ENCODE measurements at places on chromosomes 11 and 22.

DNA sequence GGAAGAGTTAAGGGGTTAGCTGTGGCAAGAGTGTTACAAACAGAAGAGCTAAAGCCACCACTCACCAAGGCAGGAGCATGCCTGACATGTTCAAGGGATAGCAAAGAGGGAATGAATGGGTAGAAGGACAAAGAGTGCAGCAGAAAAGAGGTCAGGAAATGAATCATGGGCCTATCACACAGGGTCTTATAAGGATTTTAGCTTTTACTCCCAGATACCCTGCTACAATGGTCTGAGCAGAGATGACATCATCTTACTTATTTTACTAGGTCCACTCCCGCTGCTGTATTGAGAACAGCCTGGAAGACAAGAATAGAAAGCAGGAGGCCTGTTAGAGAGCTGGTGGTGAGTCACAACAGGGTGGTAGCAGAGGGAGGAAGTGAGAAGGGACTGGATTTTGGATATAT lies 9.8 kb downstream of the TRAF6 start:
- DNase-seq, result peak; percentile 56

- DNase-seq, result no peak
Observed at GRCh38 chr11:34238966-34239365, 118.8 kb downstream of the ABTB2 start.

- DNase-seq, result no peak
Observed at GRCh38 chr22:29596408-29596807, 7.0 kb upstream of the NF2 start.

DNA sequence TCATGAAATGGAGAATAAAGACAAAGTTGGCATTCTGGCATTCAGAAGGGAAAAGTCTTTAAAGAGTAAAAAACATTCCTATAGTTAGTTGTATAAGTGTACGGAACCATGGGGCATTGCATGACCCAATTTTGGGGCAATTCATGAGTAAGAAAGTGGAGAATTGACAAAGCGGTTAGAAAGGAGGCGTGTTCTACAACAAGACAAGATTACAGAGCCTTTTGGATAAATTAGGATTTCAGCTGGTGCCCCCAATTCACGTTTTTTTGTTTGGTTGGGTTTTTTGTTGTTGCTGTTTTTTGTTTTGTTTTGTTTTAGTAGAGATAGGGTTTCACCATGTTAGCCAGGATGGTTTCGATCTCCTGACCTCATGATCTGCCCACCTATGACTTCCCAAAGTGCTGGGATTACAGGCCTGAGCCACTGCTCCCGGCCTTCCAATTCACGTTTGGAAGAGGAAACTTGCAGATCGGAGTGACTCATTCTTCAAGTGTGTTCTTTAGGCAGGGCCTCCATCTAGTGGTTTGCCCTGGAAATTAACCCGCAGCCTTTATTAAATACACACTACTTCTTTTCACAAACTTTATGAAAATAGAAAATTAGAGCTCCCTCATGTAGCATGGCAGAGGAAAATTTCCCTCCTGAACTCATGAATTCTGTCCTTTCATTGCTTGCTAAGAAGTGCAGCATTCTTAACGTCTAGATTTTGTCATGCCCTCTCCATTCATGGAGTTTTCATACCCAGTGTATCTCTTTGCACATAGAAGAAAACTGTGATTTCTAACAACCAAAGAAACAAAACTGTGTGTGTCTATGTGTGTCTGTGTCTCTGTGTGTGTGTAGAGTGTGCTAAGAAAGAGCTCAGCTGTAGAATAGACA lies 118.1 kb downstream of the BBOX1 start:
- DNase-seq, result peak; percentile 19

GRCh38 chr22:23353004-23353403 lies 172.7 kb downstream of the BCR start:
- DNase-seq, result no peak

DNA sequence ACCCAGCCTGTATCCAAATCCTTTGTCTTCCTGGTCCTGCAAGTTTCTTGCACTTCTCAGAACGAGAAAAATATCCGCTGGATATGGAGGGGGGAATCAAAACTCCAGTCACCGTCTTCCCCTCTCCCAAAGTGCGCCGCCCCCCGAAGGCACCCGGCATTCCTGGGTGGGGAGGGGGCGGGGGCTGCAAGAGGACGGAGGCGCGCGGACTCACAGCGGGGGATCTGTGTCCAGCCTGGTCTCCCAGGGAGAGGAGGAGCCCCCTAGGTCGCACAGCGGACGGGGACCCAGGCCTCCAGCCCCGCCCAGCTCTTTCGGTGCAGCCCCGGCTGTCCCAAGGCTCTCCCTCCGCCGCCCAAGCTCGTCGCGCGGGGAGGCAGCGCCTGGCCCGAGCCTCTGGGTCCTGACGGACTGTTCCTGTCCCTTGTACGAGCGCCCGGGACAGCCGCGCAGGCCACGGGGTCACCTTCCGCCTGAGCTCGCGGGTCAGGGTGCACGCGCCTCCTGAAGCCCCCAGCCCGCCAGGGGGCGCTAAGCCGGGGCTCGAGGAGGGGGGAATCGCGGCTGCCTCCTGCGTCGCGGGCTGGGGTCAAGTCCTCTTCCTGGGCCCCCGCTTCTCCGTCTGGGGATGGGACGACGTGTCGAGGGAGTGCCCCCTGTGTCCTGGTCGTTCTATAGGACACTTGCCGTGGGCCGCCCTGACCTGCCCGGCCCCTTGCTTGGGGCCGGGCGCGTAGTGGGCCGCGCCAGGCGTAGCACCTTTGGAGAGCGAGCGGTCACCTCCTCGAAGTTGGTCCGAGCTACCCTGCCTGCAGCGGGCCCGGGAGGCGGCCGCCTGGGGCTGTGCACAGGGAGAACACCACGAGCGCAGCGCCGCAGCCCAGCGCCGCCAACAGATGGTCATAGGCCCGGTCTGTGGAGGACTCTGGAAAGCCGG lies 2.4 kb upstream of the WNT11 start:
- DNase-seq, result peak; percentile 87

DNA sequence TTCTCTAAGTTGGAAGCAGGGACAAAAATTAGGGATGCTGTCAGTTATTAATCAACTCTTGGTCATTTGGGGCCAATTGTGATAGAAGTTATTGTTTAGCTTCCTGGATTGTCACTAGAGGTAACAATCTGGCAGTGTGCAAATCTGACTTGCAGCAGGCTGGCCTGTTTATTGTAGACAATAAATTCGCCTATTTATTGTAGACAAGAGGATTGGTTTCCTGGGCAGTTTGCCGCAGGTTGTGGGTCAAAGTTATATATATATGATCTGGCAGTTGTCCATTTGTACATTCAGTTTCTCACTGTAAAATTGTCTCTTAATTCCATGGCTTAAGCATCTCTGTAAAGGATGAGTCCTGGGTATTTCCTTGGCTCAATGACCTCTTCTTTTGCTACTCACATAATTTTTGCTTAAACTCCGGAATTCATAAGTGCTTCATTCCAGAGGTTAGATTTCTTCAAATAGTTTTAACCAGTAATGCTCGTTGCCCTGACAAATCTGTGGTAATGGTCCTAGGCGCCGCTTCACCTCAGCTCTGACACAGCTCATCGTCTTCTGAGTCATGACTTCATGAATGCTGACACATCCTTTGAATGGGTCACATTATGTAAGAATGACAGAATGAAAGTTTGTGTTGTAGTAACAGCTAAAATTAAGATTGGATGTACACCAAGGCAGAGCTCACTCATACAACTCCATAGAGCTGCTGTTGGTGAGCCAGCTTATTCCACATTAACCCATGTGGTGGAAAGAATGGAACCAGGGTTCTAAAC lies 7.8 kb upstream of the MMP3 start:
- no peak for DNase-seq

DNA sequence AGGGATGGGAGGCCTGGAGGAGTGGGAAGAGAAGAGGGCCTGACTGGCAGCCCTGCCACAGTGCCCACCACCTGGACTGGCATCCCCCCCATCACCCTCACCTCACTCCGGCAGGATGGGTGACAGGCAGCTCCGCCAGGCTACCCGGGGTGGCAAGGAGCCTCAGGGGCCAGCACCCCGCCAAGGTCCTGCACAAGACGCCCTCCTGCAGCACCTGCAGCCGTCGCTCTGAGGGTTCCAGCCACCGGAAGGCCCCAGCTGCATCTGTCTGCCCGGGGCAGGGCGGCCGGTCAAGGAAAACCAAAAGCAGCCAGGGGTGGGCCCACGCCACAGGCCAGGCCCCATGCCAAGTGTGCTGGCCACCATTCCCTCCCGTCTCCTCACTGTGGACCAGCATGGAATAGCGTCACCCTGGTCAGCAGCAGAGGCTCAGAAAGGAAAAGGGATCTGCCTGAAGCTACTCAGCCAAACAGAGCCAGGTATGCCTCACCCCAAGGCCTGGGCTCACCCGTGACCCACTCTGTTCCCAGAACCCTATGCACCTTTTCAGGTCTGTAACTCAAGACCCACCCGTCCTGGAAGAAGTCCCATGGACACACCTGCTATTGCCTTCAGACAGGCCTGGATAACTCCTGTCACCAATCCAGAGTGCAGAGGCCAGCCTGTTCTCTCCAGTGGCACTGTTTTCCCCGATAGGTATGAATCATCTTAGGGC lies 7.0 kb downstream of the RHBDD3 start:
- no peak for DNase-seq

- DNase-seq, result no peak
Observed at GRCh38 chr11:6627762-6628241, 8.6 kb upstream of the TPP1 start.

GRCh38 chr11:115931548-115932083 lies 427.4 kb upstream of the CADM1 start:
- DNase-seq, result peak; percentile 61

- DNase-seq, result no peak
Observed at GRCh38 chr22:29722151-29722550, 2.3 kb downstream of the CABP7 start.

GRCh38 chr22:46290121-46290842 lies 6.4 kb upstream of the GTSE1 start:
- no peak for DNase-seq

DNA sequence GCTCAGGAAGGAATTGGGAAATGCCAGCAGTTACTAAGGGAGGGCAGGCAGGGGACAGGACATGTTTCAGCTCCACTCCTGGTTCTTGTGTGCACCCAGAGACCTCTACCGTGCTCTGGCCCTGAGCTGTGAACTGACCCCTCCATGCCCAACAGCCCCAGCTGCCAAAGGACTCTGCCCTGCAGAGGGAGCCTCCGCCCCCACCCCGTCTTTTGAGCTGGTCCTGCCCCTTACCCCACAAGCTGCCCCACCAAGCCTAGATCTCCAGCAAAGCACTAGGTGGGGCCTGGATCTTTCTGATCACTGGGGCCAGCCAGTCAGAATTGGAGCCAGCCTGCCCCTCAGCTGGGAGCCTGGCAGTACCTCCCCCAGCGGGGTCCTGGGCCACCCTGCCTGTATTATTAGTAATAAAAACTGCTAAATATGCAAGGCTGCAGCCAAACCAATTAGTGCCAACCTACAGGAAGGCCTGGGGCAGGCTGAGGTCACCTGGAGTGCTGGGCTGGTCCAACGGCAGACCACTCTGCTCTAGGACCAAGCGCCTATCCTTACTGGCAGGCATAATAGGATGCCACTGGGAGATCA lies 23.9 kb upstream of the DRICH1 start:
- no peak for DNase-seq

DNA sequence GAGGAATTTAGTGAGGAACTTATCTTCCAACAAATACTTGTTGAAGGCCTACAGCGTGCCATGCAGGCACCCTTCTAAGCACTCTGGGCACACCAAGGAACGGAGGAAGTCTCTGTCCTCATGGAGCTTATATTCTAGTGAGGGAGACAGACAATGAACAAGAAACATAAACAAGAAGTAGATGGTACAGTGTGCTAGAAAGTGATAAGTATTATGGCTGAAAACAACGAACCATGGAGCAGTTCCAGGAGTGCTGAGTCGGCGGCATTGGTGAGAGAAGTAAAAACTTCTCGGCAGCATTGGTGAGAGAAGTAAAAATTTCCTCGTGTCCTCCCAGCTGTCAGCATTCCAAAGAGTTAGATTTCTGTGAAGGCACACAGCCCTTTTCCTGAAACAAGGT lies 53.2 kb downstream of the FAM76B start:
- DNase-seq, result no peak

GRCh38 chr22:43847376-43848289 lies 14.7 kb downstream of the SULT4A1 start:
- no peak for DNase-seq

- no peak for DNase-seq
Observed at GRCh38 chr11:59643390-59643789, 25.4 kb downstream of the PATL1 start.

DNA sequence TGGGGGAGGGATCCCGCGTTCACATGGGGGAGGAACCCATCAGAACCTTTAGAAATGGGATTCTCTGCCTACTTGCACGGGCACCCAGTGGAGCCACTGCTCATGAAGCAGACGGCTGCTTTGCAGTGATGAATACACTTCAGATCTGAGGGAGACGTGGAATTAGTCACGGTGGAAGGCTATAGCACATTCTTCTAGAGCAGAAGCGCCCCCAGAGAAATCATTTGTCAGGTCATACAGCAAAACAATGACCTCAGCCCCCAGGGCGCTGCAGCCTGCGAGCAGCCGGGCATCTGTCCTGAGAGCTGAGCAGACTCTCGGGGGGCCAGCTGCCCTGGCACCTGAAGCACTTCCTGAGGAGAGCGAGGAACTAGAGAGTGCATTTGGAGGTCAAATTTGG lies 12.7 kb downstream of the TP53AIP1 start:
- DNase-seq, result no peak

GRCh38 chr11:123381817-123382554 lies 48.1 kb upstream of the GRAMD1B start:
- DNase-seq, result no peak

GRCh38 chr22:42313804-42314581 lies 43.5 kb upstream of the TCF20 start:
- peak; percentile 37 for DNase-seq

GRCh38 chr22:20205464-20205963 lies 54.7 kb upstream of the CCDC188 start:
- DNase-seq, result no peak

DNA sequence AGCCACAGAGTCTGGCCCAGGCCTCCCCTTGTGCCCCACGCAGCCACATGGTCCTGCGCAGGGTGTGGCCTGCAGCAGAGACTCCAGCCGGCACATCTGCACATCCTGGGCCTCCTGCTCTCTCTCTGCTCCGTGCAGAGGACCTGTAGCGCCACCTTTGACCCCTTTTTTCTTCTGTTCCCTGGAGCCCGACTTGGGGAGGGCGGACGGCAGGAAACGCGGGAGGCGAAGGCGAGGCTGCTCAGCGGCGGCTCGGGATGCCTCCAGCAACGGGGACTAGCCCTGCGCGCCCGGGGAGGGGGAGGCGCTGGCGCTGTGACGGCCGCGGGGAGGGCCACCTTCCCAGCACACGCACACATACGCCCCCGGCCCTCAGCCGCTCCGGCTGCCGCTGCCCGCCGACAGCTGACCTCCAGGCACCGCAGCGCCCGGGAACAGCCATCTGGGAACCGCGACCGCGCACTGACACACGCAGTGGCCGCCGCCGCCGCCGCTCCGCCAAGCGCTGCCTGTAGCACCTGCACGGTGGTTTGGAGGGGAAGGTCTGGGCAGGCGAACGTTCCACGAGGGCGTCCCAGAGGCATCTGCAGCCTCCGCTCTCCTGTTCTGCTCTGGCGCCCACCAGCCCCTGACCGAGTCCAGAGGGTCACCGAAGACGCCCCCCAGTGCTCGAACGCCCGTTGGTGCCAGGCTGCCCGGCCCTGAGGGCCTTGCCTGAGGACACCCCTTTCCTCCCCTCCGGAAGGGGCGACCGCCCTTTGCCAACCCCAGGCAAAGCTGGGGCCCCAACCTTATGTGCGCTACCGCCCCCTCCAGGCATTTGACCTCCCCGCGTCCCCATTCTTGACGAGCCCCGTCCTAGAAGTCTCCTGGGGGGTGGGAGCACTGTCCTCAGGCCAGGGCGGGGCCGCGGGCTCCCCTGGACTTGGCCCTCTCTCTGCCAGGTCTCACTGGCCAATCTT lies 16.9 kb upstream of the C22orf42 start:
- DNase-seq, result no peak

Data from inflammatory macrophage (primary cell).